ENCODE measurements at places on chromosomes 3 and 15.

- DNase-seq, result no peak
These were observed 15.7 kb downstream of the UQCC5 start for GRCh38 chr3:52552089-52552488.

DNA sequence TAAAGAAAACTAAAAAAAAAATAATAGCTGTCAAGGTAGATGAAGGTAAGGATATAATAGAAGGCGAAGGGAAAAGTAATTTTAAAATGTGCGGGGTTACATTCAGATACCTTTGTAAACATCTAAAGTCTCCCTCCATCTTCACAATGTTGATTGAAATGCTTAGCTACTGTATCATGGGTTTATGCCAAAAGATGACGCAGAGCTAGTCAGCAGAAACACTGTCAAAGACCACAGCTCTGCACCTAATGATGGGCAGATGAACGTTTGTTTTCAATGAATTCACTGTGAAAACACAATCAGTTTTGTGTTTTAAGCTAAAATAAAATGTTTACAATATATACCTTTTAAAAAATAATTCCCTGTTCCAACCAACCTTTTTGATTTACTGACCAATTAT lies 61.2 kb downstream of the RFTN1 start:
- no peak for DNase-seq

GRCh38 chr15:101723171-101723873 lies 951 bp downstream of the TARS3 start:
- DNase-seq, result no peak

- peak; percentile 74 for DNase-seq
These were observed 18.4 kb downstream of the CCK start for GRCh38 chr3:42247576-42248027.

- no peak for DNase-seq
These were observed 57.5 kb downstream of the HMCES start for GRCh38 chr3:129336093-129336706.

GRCh38 chr3:30609930-30610701 lies 3.7 kb downstream of the TGFBR2 start:
- no peak for DNase-seq

DNA sequence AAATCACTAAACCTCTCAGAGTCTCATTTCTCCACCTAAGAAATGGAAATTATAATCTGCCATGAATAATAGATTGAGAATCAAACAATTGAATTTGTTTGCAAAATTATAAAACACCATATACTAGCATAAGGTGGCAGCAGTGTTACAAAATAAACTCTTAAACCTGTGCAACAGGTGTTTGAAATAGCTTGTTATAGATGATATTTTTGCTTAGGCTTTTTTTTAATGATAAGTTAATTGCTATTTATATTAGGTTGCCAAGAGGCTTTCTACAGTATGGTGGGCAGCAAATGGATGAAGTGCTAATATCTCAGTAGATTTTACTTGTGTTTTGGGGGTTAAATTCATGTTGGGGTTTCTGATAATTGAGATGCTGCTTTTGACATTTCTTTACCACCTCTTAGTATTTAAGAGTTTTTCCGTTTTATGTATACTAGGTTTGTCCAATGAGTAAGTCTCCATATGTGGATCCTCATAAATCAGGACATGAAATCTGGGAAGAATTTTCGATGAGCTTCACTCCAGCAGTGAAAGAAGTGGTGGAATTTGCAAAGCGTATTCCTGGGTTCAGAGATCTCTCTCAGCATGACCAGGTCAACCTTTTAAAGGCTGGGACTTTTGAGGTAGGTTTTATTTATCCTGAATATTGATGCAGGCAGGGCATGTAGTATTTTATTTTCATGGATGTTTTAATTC lies 19.6 kb downstream of the NR1D2 start:
- DNase-seq, result no peak

DNA sequence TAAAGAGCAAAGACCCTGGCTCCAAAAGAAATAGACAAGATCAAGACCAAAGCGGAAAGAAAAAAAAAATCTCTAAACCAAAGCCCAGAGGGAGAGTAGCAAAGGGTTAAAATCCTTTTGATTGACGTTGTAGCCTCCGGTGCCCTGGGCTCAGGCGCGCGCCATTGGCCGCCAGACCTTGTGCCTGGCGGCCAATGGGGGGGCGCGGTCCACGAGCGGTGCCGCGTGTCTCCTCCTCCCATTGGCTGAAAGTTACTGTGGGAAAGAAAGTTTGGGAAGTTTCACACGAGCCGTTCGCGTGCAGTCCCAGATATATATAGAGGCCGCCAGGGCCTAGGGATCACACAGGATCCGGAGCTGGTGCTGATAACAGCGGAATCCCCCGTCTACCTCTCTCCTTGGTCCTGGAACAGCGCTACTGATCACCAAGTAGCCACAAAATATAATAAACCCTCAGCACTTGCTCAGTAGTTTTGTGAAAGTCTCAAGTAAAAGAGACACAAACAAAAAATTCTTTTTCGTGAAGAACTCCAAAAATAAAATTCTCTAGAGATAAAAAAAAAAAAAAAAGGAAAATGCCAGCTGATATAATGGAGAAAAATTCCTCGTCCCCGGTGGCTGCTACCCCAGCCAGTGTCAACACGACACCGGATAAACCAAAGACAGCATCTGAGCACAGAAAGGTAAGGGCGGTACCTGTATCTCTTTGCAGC lies at the start of gene HES1:
Gene HES1, plus strand, starts transcription at position 343 of the 713 bp plus-strand sequence. Its CDS starts 233 bp downstream, at position 576.
- peak; percentile 93 for DNase-seq

- no peak for DNase-seq
These were observed 78.2 kb downstream of the CYP19A1 start for GRCh38 chr15:51260202-51260601.

- peak; percentile 67 for DNase-seq
These were observed 7.0 kb upstream of the USP4 start for GRCh38 chr3:49346797-49347251.

- no peak for DNase-seq
These were observed 24.1 kb downstream of the ICE2 start for GRCh38 chr15:60454824-60455223.

GRCh38 chr3:171802590-171802956 lies 7.7 kb downstream of the PLD1 start:
- DNase-seq, result no peak
